GM23338 (cell line): ENCODE measurements at places on chromosomes 7 and 10. TPM values are rescaled to one million over a fixed set of nuclear protein-coding genes. Genes with fewer than 3 reads are reported as not detected.

DNA sequence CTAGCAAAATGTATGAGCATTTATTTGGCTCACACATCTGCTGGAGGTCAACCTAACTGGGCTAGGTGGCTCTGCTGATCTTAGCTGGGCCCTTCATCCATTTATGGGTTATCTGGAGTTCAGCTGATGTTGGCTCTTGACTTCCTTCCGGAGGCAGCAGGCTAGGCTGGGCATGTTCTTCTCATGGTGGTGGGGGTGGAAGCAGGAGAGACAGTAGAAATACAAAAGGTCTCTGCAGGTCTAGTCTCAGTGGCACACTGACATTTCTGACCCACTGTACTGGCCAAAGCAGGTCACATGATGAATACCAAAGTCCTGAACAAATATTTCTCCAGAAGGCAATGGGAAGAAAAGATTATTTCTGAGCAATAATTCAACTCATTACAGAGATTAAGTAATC lies 334.6 kb downstream of the CRPPA start:
- no peak for DNase-seq

DNA sequence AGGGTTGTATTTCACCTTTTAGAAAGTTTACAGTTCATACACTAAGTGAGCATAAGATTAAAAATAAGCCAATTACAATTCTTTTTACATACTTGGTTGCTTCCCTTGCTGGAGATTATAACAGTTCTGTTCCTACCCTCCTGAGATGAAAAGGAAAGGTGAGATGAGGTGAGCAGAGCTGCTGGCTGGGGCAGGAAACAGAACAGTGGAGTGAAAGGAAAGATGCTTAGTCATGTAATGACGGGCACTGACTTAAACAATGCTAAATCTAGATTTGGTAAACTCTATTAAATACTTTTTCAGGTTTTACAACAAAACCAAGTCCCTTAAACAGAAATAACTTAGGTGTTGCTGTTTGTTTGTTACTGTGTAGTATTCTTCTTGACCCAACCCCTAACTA lies 19.9 kb upstream of the ZEB1 start:
- no peak for DNase-seq

- peak; percentile 77 for DNase-seq
Observed at GRCh38 chr7:20797462-20798080, 10.9 kb upstream of the SP8 start.

The AGAP9 gene
- 6.9 and 7.6 TPM in 2 replicates for total RNA-seq

- DNase-seq = no peak
Observed at GRCh38 chr7:136877990-136878389, 9.5 kb downstream of the CHRM2 start.

The SLC26A3 gene
- total RNA-seq = not detected in 2 replicates

The CUZD1 gene
- total RNA-seq = 2.8 and 4.1 TPM in 2 replicates

- peak; percentile 92 for DNase-seq
Observed at GRCh38 chr7:140403878-140404564, at the start of gene RAB19. RAB19 (plus strand) TSS chr7:140404058; CDS start chr7:140407647, 3,589 bp downstream.

- DNase-seq = no peak
Observed at GRCh38 chr7:51786284-51786683, 469.7 kb upstream of the COBL start.

DNA sequence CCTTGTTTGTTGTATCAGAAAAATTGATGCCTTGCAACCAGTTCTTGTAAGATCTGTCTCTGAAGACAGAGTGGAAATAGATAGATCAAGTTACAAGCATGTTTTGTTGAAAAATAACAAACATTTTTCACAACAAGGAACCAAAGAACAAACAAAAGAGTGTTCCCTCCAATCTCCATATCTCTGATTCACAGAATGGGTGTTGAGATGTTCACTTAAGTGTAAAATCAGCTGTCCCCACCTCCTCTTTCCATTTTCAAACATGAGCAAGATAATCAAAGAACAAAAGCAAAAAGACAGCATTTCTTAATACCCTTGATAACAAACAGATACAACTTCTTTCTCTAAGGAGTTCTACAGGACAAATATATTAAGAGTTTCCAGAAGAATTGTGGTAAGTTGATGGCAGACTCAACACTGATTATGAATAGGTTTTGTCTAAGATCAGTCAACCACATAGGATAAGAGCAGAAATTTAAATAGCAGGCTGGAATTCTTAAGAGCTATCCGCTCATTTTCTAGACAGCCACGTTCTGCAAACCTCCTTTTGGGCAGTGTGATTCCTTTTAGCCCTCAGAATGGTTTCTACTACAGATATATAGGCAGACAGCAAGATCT lies 970.9 kb upstream of the AUTS2 start:
- no peak for DNase-seq

DNA sequence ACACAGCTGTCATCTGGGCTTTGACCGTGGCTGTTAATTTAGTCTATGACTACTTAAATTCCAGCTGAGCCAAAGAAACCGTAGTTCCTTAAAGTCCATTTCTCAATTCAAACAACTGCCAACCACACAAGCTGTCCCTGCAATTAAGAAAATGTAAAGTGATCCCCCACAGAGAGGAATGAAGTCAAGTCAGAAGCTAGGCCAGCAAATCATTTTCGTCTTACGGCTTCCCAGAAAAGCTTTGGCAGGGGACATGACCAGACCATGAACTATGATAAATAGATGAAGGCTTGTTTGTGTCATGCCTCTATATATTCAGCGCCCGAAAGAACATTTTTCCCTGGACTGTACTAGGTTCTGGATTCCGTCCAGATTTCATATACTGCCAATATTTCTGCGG lies 54.6 kb downstream of the HACD1 start:
- DNase-seq = peak; percentile 31

The CYP3A4 gene
- not detected in 2 replicates for total RNA-seq

- DNase-seq = no peak
Observed at GRCh38 chr7:102975854-102976253, 63.1 kb downstream of the LRRC17 start.

The PSD gene
- total RNA-seq = 4.0 and 6.8 TPM in 2 replicates
